ENCODE measurements at places on chromosomes 4 and X.

DNA sequence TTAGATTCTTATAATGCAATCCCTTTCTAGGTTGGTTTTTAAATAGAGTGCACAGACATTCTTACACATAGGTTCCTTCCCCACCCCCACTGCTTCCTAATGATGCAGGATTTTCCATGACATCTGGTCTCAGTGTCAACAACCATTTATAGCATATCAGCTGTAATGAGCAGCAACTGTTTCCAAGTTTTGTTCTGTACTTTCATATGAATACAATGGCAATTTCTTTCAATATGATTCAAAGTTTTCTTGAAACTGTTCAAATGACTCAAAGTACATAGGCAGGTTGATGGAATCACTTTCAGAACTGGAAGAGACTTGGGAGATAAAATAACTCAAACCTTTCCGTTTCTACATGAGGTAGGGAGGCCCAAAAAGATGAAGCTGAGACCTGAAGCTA lies 220.7 kb downstream of the CAMK2D start:
- no peak for DNase-seq

DNA sequence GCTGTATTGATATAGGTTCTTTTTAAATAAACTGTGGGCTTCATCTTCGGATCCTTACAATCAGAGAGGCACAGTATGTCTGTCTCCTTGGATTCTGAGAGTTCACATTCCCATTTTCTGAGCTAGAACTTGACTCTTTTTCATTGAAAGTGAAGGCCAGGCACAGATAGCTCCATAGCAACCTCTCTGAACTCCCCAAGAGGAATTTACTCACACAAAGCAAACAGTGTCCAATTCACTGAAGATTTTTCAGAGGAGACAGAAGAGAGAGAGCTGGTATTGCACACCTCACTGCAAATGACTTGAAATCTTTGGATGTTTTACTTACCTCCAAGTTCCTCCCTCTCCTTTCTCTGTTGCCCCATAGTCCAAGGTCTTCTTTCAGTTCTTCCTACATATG lies 130.9 kb upstream of the CASK start:
- DNase-seq, result no peak

GRCh38 chrX:12052109-12052508 lies 86.2 kb upstream of the FRMPD4 start:
- DNase-seq, result no peak

DNA sequence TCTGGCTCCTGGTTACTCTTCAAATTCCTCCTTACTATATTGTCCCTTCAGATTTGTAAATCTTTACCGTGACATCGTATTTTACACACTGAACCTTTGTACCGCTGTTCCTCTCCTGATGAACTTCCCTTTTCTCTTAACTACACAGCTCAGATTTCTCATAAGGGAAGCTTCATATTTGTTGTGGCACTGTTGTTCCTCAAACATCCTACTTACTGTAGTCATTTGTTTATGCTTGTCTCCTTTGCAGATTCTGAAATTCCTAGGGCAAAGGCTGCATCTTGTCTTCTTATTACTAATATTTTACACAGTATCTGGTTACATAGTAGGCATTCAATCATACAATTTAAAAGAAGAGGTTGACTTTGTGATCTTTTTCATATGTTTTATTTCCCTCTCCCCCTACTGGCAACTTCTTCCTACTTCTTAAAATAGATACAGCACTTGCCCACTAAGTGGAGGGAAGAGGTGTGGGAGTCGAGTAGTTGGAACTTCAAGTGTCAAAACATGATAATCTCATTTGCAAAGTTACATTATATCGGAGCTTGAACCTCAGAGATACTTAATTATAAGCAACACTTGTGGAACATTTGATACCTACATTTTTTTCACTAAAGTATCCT lies 50.0 kb downstream of the TET2 start:
- no peak for DNase-seq

- DNase-seq, result no peak
These were observed 2.5 kb downstream of the GALNT7 start for GRCh38 chr4:173171098-173171497.

DNA sequence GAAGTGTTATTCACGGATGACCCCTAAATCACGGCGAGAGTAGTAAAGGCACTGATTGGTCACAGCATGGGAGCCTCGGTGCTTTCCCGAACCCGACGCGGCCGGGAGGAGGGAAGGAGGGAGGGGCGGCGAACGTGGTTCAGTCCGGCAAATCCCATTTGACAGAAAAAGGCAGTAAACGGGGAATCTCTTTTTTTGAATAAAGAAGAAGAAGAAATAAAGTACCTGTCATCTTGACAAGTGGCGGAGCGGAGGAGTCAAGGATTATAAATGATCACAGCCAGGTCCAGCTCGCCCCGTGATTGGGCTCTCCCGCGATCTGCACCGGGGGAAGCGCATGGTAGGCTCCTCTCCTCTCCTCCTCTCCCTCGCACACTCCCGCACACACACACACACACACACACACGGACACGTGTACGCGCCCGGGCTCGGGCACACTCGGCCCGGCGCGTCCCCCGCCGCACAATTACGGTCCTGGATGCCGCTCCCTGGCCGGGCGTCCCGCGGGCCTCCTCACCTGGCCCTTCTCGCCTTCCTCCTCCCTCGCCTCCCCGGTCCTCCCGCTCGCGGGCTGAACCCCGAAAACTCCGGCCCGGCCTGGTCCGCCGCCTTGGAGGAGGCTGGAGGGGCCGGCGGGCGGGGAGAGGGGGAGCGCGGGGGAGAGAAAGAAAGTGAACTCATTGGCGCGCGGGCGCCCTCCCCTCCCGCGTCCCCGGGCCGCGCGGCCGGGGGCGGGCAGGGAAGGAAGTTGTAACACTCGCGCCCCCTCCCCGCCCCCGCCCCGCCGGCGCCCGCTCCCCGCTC lies 99.2 kb upstream of the TENM3 start:
- DNase-seq, result no peak

GRCh38 chrX:47420962-47421361 lies 50.6 kb downstream of the ZNF157 start:
- no peak for DNase-seq

GRCh38 chrX:116111497-116111896 lies 59.0 kb upstream of the AGTR2 start:
- DNase-seq, result no peak

- no peak for DNase-seq
These were observed 23.0 kb upstream of the PDS5A start for GRCh38 chr4:40000711-40001110.

GRCh38 chrX:10897768-10898167 lies 213.4 kb upstream of the HCCS start:
- no peak for DNase-seq

DNA sequence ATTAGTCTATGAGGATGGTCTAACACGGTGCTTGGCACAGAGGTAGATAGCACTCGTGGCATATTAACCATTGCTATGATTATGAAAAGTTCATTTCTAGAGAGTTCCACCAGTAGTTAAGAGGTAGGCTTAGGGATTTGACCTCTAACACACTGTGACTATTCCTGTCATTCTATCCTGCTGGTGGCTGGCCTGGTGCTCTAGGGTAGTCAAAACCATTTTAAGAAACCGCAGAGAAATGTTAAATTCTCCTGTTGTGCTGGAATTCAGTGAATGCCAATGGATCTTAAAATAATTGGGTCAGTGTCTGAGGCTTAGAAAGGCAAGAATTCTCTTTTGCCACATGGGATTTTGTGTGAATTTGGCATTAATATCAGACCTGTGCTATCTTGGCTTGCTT lies 53.9 kb downstream of the VGLL1 start:
- no peak for DNase-seq

- no peak for DNase-seq
These were observed 37.3 kb downstream of the GBA3 start for GRCh38 chr4:22730021-22730420.

DNA sequence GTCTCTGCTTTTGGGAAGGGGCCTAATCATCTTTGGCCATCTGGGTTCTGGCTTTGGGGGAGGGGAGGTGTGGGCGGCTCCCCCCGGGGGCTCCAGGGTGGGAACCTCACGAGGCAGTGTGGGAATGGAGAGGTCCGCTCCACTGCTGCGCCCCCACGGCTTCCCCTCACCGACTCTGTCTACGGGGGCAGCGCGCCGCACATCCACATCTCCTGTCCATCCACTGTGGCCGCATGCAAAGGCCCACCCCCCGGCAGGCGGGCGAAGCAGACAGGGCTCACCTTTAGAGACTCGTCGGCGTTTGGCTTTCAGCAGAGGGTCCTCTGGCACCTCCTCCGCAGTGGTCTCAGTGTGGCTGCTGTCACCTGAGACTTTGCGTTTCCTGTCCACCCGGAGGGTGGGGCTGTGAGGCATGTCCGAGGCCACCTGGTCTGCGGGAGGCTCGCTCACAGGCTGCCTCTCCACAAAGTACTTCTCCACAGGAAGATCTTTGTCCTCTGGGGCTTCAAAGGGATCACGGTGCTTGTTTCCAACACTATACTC lies 33.6 kb downstream of the BCOR start:
- DNase-seq, result no peak

GRCh38 chrX:134776850-134777370 lies 118.6 kb upstream of the PLAC1 start:
- DNase-seq, result no peak

DNA sequence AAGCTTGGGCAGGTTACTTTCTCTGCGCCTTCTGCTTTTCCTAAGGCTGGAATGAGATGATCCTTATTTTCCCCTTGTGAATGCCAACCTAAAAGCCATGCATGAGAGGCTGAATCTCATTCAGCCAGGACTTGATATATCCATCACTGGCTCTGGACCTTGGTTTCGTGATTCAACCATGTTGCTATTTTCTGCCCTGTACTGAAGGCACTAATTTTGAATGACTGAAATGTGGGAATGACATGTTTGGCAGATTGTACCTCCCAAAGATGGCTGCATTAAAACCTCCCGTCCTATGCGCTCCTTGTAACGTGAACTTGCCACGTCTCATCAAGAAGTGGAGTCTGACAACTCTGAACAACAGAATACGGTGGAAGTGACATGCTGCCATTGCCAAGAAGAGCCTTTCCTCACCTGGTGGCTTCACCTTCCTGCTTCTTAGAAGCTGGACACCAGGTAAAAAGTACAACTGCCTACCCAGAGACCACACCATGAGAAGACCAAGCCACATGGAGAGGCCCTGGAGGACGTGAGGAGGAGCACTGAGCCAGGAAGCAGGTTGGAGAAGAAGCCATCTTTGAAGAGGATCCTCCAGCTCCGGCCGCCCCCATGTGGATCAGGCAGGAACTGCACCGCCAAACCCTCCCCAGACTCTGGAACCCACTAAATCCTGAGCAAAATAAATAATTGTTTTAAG lies 174.5 kb downstream of the NSUN7 start:
- peak; percentile 31 for DNase-seq

DNA sequence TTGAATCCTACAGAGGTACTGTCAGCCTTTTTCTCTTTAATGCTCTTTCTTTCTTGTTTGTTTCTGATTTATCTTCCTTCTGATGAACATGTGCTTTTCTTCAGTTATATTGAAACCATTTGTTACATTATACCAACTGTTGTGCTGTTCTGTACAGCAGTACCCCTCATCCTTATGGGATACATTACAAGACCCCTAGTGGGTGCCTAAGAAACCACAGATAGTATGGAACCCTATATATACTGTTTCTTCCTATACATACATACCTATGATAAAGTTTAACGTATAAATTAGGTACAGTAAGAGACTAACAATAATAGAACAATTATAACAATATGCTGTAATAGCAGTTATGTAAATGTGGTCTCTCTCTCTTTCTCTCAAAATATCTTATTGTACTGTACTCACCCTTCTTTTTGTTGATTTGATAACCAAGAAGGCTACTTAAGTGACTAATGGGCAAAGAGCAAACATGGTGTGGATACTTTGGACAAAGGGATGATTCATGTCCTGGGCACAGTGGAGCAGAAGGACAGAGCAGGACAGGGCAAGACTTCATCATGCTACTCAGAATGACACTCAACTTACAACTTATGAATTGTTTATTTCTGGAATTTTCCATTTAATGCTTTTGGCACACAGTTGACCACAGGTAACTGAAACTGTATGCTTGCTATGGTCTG lies 10.7 kb upstream of the YIPF7 start:
- DNase-seq, result no peak

DNA sequence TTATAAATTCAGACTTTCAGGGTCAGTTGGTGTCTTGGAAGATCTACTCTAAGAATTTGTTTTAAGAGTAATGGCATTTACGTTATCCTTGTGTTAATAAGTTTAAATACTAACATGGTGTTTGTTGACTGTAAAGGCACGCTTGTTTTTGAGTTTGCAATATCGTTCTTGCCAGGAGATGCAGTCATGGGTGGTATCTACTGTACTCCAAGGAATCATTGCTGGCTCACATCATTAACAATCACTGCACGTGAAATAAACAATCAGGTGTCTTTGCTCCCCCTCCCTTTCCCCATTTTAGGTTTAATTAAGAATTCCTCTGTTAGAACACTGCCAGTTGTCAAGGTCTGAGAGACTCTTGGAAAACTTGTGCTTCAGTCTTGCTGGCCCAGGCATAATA lies 1.6 kb downstream of the HHIP start:
- no peak for DNase-seq

GRCh38 chr4:75180790-75181776 lies 248.2 kb downstream of the PARM1 start:
- DNase-seq, result no peak

GRCh38 chr4:78588894-78589545 lies 37.5 kb downstream of the ANXA3 start:
- DNase-seq, result no peak

DNA sequence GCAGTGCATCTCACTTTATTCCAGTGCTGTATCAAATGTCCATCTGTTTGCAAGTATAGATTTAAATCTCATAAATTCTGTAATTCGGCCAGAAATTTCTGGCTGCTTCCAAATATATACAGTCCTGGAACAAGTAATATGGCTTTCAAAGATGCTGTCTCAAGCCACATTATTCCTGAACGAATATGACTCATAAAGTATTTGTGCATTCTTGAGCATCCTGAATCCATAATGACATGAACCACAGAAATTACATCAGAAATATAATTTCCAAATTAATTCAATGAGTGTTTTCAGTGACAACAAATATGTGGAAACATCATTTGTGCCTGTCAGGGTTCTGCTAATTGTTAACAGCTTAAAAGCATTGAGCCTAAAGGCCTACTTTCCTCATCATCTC lies 140.9 kb upstream of the HPGD start:
- DNase-seq, result no peak

- DNase-seq, result no peak
These were observed 75.4 kb downstream of the AR start for GRCh38 chrX:67619253-67619652.

- no peak for DNase-seq
These were observed 491.2 kb downstream of the INPP4B start for GRCh38 chr4:142354794-142355420.

- no peak for DNase-seq
These were observed 220.6 kb upstream of the ZC4H2 start for GRCh38 chrX:65196758-65197360.
